Stimulated activated CD8-positive, alpha-beta memory T cell treated with anti-CD3 and anti-CD28 coated beads, Interleukin-15, amount 100 ng/mL, for 1 hour (primary cell): ENCODE measurements at places on chromosomes 2 and 18.

DNA sequence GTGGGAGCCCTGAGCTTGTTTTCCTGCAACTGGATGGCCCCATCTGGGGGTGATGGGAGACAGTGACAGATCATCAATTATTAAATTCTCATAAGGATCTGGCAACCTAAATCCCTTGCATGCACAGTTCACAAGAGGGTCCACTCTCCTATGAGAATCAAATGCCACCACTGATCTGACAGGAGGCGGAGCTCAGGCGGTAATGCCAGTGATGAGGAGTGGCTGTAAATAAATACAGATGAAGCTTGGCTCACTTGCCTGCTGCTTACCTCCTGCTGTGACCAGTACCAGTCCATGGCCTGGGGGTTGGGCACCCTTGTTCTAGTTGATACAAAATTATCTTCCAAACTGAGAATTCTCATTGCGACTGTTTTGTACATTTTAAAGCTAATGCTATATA is 258.6 kb downstream of the CTNNA2 start:
- no peak for DNase-seq

DNA sequence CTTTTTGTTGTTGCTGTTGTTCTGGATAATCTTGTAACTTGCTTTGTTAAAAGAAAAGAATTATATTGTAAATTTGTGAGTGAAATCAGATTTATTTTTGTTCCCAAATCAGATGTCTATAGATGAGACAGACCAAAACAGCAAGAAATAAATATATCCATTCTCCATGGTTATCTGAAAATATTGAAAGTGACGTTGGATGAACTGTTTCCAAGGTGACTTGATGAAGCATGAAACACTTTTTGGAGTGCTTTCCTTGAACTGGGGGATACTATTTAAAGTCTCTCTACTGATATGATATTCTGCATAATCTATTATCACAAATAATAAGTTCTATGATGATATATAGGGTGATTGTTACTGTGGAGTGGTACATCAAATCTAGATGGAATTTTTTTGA is 315.4 kb upstream of the THUMPD2 start:
- DNase-seq: no peak

DNA sequence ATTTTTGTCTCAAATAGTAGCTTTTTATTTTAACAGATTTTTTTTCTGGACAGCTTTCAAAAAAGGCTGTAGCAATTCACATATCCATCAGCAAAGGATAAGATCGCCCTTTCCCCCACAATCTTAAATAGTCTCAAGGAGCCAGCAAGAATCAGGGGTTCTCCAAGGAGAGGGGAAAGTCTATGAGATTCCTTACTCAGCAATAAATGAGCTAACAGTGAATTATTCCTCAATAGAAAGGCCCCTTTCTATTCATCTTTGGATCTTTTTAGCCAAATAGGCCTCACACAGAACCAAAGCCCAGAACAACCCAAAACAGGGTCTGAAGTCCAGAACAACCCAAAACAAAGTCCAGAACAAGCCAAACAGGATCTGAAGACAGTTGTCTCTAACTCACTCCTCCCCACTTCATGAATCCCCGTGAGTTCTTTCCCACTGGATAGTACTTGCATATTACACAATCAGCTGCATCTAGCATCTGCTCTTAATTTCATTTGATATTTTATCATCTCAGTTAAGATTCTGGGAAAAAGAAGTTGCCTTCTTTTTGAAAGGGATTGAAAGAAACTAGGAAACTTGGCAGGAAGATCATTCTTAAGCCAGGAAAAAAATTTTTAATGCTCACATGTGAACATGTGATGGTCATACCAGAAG is 3.4 kb upstream of the DHRS9 start:
- DNase-seq: no peak

- no peak for DNase-seq
Measured at GRCh38 chr2:233435436-233436190, 81.3 kb downstream of the DGKD start.

DNA sequence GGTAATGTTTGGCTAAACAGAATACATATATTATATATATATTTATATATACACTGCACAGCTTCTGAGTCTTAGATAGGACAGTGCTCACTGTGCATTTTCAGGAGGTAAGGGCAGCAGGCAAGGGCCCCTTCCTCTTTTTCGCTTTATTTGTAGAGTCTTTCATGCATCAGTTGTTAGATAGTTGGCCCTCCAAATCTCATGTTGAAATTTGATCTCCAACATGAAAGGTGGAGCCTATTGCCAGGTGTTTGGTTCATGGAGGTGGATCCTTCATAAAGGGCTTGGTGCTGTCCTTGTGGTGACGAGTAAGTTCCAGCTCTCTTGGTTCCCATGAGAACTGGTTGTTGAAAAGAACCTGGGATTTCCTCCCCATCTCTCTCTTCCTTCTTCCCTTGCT is 48.1 kb downstream of the TSN start:
- DNase-seq: no peak

GRCh38 chr2:39511605-39512433 is 74.7 kb upstream of the MAP4K3 start:
- no peak for DNase-seq

DNA sequence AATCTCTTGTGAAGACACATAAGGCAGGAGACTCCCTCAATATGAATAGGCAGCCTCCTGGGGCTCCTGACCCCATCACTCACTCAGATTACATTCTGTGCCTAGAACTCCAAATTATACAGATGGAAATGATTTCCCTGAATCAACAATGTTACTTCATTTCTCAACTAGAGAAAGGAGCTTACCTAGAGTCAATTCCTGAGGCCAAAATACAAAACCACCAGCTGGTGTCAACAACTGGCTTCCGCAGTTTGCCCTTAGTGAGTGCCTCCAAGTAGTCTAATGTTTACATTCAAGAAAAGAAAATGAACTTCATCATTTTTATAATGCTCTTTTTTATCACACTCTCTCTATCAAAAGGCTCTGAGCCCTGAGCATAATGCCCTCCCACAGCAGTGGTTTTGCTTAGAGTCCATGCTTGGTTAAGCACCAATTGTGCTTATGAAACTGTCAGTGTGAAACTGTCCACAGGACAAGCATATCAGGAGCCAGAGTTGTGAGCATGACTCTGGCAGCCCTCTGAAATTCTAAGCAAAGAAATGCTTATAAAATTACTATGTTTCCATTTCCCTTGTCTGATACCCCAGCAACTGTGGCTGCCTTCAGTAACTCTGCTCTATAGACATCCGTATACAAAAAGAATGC is 305.7 kb upstream of the PKDCC start:
- DNase-seq: no peak
